SHP77 treated with DMSO at 0.1 percent for 48 hours (cell line): ENCODE measurements at places on chromosomes 1 and 21.

- DNase-seq, result no peak
Measured at GRCh38 chr1:228922722-228923376, 187.6 kb downstream of the RHOU start.

- DNase-seq, result no peak
Measured at GRCh38 chr1:33231166-33231565, 25.1 kb upstream of the ZNF362 start.

GRCh38 chr1:152386940-152387339 lies 27.1 kb downstream of the CRNN start:
- DNase-seq, result no peak

DNA sequence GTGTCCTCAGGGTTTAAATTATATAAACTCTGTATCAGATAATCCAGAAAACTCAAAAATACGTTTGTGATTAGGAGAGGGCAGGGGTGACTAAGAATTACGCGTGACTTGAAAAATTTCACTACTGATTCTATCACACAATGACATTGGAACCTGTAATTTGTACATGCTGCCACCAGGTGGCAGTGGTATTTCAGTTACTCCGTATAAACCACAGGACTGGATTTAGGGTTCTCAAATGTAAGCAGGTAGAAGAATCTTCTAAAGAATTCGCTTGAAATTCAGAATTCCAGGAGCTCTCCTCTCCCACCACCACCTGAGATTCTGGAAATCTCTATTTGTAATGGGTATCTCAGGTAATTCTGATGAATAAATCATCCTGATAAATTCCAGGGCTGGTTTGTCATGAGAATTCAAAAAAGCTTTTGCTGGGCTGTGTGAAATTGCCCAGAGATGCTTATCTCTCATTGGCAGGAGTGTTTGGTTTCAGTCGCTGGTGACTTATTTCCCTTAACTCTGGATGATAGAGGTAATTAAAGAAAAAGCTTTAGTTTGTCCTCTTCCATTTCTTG lies 1.7 kb upstream of the KRTAP7-1 start:
- DNase-seq, result no peak

DNA sequence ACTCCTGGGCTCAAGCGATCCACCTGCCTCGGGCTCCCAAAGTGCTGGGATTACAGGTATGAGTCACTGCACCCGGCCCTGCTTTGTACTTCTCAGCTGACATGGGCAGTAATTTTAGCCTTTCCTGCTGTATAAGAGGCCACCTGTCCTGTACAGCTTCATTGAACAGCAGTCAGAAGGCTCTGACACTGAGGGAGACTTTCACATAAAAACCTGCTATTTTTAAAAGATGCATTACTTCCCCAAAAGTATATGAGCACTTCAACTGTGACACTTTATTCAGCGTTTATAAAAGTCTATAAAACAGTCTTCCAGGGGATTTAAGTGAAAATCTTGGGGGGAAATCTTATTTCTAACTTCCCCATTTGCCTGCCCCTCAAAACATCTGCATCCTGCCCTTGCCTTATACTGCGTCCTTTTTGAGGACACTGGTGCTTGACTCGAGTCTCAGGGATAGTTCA lies 17.6 kb downstream of the RNU5D-1 start:
- DNase-seq, result peak; percentile 20

DNA sequence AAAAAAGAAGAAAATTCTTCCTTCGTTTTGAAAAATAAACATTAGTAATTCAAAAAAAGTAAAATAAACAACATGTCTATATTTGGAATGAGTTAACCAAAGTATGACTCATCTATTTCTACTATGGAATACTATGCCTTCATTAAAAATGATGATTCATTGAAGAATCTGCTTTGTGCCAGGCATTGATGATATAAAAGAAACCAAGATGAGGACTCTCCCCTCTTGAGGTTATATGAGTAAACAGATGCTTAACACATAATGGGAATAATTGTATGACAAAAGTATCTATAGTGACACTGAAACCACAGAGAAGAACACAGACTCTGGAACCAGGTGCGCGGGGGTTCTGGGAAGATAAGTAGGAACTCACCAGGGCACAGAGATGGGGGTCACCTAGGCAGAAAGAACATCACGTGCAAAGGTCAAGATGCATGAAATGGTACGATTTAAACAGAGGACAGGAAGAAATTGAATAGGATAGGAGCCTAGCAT lies 18.8 kb downstream of the ELF3 start:
- peak; percentile 22 for DNase-seq

GRCh38 chr1:235429143-235429542 lies 61.9 kb downstream of the TBCE start:
- no peak for DNase-seq

- no peak for DNase-seq
Measured at GRCh38 chr1:156021093-156021428, 310 bp upstream of the SSR2 start.

GRCh38 chr1:41941381-41941780 lies 22.7 kb upstream of the HIVEP3 start:
- no peak for DNase-seq

DNA sequence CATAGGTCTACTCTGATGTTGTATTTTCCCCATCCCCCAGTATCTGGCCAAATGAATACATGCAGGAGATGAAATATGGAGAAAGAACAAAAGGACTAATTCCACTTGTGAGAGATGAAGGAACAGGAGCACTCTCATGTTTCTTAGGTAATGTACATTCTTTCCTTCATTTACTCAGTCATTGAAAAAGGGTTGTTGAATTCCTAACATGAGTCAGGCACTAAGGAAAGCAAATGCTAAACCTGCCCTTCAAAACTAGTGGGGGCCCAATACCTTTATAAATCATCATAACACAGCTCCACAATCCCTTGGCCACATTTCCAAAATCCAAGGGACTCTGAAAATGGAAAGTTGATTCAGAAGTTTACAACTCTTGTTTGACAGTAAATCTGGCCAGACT lies 94.3 kb downstream of the DIRAS3 start:
- DNase-seq, result no peak

- DNase-seq, result no peak
Measured at GRCh38 chr1:35971601-35972000, 40.7 kb downstream of the AGO3 start.

DNA sequence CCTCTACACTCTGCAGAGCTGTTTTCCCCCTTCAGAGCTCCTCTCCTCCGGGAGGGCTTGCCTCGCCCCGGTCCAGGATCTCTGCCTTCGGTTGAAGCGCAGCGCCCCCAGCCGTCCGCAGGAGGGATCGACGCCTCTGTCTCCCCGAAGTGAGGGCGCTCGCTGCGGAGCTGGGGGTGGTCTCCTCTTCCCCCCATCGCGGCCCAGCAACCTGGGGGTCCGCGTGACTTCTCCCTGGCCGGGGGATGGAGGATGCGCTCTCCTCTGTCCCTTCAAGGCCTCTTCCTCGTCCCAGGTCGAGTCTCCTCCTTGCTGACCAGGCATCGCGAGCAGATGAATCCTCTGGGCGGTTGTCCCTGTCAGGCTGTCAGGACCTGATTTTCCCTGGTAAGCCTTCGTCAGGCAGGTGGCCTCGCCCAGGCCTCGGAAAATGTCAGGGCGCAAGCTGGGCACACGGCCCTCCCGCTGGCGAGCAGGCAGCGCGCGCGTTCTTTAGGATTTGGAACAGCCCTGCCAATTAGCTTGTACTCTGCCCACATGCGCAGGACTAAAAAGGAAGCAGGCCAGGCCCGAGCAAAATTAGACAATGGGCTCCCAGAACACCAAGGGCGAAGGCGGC lies 90.5 kb downstream of the EDEM3 start:
- DNase-seq, result peak; percentile 55

DNA sequence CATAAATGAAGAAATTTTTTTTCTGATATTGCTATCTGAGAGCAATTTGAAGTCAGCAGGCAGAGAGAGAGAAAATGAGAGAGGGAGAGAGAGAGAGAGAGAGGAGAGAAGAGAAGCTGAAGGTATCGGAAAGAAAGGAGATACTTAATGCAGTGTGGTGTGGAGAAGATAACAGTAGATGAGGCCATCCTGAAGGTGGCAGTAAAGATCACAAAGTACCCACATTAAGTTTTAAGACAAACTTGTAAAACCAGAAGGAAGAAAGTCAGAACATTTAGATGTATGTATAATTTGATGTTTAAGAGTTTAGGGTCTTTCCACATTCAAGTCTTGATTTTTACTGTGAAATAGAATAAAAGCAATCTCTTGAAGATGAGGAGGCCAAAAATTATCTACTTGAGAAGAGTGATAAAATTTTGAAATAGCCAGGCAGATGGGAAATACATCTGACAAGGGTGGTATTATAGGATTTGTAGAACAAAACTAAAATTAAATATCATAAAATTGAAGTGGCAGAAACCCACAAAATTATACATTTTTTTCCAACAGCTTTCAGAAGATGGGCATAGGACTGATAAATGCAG lies 1753.4 kb downstream of the MRPL39 start:
- DNase-seq, result no peak

DNA sequence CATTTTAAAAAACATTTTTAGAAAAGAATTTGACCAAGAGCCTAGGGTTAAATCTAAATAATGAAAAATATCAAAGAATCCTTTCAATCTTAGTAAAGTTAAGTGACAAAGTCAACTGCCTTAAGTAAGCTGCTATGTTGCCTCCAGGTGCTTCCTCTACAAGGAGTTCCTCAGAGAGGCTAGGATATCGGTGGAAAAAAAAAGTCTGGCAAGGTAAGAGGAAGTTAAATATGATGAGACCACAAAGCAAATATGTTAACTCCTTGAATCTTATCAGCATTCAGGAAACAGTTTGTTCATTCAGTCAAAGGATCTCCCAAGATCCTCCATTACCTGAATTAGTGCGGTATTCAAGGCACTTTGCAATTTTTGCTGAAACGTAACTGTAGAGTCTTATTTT lies 563.5 kb downstream of the PTPRC start:
- DNase-seq, result no peak

GRCh38 chr1:81374481-81374880 lies 426.3 kb upstream of the ADGRL2 start:
- no peak for DNase-seq

DNA sequence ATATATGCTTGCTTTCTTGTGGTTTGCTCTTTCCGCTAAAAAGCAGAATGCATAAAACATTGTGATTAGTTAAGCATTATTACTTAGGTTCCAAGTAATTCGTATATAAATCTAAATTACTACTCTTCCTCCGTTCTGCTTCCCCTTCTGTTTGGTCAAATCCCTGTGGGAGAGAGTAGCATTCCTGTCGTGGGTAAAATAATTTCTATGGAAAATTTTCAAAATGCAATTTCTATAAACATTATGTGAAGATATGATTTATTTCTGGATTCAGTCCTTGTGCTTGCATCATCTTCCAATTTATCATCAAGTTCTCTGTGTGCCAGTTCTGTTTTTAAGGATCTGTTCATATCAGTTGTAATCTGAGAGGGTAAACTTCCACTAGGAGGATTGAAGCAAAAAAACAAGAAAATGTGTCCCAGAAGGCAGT lies 7.2 kb upstream of the WARS2 start:
- DNase-seq, result no peak

DNA sequence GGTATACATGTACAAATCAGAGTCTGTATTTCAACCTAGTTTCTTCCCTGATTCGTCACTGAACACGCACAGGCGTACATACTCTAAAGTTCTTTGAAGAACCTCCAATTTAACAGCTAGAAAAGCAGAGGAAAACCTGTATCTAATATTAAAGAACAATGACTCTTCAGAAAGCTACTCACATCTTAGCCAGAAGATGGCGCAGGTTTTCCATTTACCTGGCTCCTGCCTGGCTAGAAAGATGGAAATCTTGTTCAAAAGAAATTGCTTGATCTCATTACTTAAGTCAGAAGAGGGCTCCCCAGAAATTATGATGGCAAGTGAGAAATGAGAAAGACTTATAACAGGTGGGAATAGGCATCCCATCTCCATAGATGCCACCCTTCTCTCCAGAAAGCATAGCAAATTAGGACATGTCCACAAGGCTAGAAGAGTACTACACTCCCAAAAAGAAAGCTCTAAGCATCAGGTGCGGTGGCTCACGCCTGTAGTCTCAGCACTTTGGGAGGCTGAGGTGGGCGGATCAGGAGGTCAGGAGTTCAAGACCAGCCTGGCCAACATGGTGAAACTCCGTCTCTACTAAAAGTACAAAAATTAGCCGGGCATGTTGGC lies 19.0 kb upstream of the L1TD1 start:
- no peak for DNase-seq

- no peak for DNase-seq
Measured at GRCh38 chr1:63264161-63264560, 58.2 kb upstream of the FOXD3 start.

DNA sequence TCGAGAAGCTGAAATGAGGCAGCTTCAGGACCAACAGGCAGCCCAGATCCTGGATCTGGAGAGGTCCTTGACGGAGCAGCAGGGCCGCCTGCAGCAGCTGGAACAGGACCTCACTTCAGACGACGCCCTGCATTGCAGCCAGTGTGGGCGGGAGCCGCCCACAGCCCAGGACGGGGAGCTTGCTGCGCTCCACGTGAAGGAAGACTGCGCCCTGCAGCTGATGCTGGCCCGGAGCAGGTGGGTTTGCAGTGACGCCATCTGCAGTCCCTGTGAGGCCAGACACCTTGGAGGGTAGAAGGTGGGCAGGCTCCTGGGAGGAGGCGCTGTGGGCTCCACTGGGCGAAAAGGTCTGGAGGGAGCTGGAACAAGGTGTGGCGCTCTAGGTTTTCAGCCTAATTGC lies 39.7 kb downstream of the PCNT start:
- DNase-seq, result no peak

GRCh38 chr1:186615332-186615731 lies 64.9 kb downstream of the PTGS2 start:
- DNase-seq, result no peak

DNA sequence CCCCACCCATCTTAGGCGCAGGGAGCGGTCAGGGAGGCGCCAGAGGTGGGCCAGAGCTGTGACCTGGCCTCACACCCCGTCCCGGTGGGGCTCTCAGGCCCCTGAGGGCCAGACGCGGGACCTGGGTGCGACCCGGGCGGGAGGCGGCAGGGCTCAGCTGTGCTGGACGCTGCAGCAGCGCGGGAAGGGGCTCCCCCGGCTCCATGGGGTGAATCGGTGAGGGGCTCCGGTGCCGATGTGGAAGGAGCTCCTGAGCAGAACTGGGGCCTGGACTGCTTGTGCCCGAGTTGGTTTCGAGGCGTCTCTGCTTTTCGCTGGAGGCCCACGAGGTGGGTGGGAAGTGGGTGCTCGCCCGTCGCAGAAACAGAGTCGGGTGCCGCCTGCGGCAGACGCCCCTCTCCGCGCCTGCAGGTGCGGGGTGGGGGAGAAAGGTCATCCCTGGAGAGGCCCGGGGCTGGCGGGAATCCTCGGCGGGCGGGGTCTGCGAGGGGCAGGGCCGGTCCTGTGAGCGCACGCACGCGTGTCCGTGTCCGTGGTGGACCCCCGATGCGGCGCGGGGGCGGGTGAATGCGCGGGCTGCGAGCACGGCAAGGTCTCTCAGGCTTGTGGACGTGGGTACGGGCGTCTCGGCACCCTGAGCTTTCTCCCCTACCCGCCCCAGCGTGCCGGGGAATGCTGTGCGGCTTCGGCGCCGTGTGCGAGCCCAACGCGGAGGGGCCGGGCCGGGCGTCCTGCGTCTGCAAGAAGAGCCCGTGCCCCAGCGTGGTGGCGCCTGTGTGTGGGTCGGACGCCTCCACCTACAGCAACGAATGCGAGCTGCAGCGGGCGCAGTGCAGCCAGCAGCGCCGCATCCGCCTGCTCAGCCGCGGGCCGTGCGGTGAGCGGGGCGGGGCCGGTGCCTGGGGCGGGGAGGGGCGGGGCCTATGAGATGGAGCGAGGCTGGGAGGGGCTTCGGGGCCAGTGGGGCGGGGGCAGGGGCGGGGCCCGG lies 20.4 kb downstream of the AGRN start:
- DNase-seq, result no peak

GRCh38 chr1:64163431-64163830 lies 40.0 kb upstream of the UBE2U start:
- no peak for DNase-seq

- DNase-seq, result no peak
Measured at GRCh38 chr1:248805876-248806275, 19.8 kb downstream of the SH3BP5L start.

- DNase-seq, result no peak
Measured at GRCh38 chr21:45845770-45846090, 135.8 kb upstream of the COL6A1 start.
